Activated CD4-positive, alpha-beta T cell treated with anti-CD3 and anti-CD28 coated beads, Interleukin-2, Interleukin-4, amounts not matched to agents 100 ng/mL and 50 ng/mL, durations not matched to agents 16 hours and 8 hours (primary cell): ENCODE measurements at places on chromosomes 2 and 18.

GRCh38 chr2:59083075-59083828, 842.1 kb upstream of the FANCL start:
- DNase-seq, result no peak

- no peak for DNase-seq
These were observed 99.4 kb upstream of the SCN7A start for GRCh38 chr2:166593403-166593802.

DNA sequence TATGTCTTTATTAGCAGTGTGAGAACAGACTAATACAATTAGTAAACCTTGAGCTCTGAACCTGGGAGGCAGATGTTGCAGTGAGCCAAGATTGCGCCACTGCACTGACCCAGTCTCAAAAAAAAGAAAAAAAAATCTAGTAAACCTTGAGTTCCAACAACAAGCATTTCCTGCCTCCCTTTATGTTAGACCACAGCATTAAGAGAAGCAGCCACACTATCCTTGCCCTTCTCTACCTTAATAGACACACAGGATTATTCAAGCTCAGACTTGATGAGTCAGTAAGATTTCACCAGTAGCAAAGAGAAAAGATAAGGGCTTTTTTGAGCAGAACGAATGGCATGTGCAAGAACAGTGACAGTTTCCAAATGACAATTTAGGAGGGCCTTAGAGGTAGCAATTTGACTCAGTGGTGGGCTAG, 18.0 kb upstream of the GLS start:
- DNase-seq, result peak; percentile 61

DNA sequence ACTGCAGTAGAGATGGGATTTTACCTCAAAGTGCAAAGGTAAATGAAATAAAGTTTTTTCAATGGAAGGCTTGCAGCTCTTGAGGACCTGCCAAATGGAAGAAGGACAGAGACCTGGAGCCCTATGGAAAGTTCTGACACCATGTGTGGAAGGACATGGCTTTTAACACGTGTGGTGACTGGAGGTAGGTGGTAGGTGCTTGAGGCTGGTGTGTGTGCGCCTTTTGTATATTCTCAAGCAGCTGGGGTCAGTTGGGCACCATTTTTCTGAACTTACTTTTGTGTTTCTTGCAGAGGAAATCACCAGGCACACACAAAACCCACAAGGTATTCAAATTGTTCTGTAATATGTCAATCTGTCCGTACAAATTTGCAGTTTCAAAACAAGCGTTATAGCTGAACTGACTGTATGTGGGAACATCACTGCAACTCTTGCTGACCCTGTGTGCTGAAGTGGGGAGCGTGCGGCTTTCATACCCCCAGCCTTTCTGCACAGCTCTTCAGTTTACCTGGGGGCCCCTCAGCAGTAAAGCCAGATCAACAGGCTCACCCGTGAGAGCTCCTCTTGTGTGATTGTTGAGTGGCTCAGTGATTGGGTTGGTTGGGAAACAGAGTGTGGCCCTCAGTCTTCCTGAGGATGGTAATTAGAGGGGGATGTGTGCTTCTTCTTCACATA, 363 bp downstream of the GREB1 start:
- no peak for DNase-seq

DNA sequence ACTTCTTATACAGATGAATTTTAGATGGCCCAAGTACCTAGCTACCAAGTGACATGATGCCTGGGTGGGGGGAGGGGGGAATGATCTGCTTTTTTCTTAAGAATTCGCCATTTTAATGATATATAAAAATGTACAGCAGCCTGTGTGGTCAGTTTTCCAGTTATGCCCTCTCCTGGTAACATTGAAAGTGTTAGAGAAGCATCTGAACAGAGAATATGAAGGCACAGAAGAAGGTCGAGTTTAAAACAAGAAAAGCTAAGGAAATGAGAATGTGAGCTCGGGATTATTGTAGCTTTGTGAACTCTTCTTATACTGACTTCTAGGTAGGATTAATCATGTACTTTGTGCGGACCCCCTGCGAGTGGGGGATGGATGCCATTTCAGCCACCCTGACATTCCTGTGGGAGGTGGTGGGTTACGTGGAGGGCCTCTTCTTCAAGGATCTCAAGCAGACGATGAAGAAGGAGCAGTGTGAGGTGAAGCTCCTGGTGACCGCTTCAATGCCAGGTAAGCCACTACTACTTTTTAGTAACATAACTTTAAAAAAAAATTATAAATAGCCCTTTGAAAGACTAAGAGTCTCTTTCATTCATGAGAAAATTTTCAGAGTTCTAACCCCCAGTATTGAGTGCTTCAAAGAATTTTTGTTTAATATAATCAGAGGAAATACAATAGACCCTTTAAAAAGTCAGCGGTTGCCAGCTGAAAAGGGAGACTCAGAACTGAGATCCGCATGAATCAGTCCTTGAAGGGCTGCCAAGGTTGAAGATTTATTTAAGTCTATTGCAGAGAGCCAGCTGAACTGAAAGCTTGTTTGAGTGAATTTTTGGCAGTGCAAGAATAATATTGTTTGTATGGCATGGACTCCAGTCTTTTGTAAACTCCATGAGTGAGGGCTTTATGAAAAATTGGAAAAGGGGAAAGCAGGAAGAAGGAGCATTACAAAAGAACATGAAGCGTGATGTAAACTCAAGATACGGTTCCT, 68.6 kb upstream of the RPE start:
- no peak for DNase-seq

- no peak for DNase-seq
These were observed 23.6 kb downstream of the ASAP2 start for GRCh38 chr2:9230051-9230802.

GRCh38 chr2:208013285-208014178, 11.8 kb downstream of the PLEKHM3 start:
- peak; percentile 40 for DNase-seq

DNA sequence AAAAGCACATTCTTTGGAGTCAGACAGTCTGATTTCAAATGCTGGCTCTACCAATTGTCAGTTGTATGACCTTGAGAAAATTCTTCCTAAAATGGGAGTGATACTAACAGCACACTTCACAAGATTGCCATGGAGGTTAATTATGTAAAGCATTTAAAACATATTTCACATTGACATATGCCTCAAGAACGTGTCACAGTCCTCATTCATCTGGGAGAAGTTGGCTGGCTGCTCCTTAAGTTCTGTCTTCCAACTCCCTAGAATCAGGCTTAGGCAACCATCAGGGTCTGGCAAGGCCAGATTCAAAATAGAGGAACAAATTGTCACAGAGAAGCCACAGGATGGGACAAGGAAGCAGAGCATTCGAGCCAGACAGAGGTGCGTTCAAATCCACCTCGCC, 228.0 kb upstream of the RND3 start:
- DNase-seq, result no peak

- DNase-seq, result no peak
These were observed 7.1 kb downstream of the GBX2 start for GRCh38 chr2:236161082-236161462.

GRCh38 chr2:22491442-22491841, 893.5 kb upstream of the KLHL29 start:
- DNase-seq, result no peak

DNA sequence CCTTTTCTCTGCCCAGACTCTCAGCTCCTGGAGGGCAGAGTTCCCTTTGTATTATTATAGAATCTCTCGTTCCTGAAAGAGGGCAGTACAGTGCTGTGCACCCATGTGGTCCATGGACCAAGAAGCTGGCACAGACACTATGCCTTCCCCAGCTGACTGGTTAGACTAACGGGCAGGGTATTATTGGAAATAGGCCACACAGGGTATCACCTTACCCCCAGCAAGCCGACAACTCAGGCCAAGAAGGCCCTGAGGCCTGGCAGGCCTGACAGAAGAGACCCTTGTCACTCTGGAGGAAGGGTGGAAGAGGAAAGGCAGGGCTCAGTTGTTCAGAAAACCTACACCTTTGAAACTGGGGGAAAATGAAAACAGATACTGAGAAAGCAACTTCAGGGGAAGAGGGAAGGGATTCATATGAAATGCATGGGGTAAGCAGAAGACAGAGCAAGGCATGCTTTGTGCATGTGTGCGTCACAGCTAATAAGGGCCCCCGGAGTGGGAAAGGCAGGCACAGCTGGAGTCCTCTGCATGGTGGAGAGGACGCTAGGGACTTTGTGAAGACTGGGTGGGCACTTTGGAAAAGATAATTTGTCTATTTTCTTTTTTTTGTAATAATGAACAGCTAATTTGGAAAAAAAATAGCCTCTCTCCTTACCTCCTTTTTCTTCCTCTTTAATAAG, 476.8 kb upstream of the CELF4 start:
- DNase-seq, result no peak
